ENCODE measurements at places on chromosomes 3 and 15. TPM values are rescaled to one million over a fixed set of nuclear protein-coding genes. Genes with fewer than 3 reads are reported as not detected.

The FEZF2 gene
- not detected for total RNA-seq

The CERS3 gene
- total RNA-seq, result not detected

The CACNA1D gene
- 1.2 TPM for total RNA-seq

The TGM5 gene
- not detected for total RNA-seq

The RLBP1 gene
- total RNA-seq, result not detected

The P2RY12 gene
- not detected for total RNA-seq

The XCR1 gene
- total RNA-seq, result not detected

The GPR149 gene
- not detected for total RNA-seq

The EIF3J gene
- total RNA-seq, result 99.2 TPM

The WNT7A gene
- total RNA-seq, result 0.07 TPM

The THRB gene
- 1.4 TPM for total RNA-seq

The SAMD7 gene
- total RNA-seq, result not detected

The RARB gene
- 7.6 TPM for total RNA-seq

The ULK3 gene
- 34.1 TPM for total RNA-seq

The INSYN1 gene
- total RNA-seq, result 1.9 TPM

The GP9 gene
- total RNA-seq, result not detected

The SNTN gene
- not detected for total RNA-seq

The CLRN1 gene
- total RNA-seq, result not detected

The CCDC54 gene
- total RNA-seq, result not detected

The NLGN1 gene
- total RNA-seq, result not detected

The MESP2 gene
- total RNA-seq, result 0.30 TPM

The CLDN16 gene
- total RNA-seq, result not detected

The SLC12A8 gene
- total RNA-seq, result 1.7 TPM

The VPS8 gene
- 5.9 TPM for total RNA-seq

The PTH1R gene
- 1.1 TPM for total RNA-seq

The MRPS25 gene
- total RNA-seq, result 42.7 TPM

The ADPRH gene
- 2.8 TPM for total RNA-seq

The PLCB2 gene
- total RNA-seq, result 0.72 TPM

The RAD51 gene
- 17.1 TPM for total RNA-seq

The SHC4 gene
- total RNA-seq, result 0.80 TPM

The DLG1 gene
- total RNA-seq, result 19.3 TPM

The CELF6 gene
- total RNA-seq, result 0.16 TPM
